ENCODE measurements at places on chromosomes 4 and X.

DNA sequence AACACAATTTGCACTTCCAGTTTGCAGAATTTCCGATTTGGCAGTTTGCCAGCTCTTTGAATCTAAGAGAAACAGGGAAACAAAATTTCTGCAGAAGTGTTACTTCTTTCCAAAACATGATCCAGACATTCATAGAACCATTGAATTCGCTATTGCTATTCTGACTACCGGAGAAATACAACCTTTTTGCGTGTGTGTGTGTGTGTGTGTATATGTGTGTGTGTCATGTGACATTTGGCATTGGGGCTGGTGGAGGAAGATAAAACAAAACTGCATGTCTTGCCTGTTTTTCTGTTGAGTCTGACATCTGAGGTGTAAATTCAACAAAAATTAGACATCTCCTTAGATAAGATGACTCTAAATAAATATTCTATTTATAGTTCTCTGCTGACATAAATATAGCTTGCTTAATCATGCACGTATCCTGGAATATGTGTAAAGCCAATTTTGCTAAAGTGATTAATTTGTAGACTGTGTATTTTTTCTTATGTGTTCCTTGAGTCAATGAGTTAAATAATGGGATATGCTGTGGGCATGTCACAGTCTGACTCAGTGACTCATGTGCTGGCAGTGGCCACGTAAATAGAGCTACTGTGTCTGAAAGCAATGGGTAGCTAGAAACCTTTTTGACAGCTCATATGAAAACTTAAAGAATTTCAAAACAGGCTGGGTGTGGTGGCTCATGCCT lies 98.9 kb downstream of the HPGD start:
- H3K4me1 ChIP-seq: peaks cover 12% of the 10 kb centered on the region
- no peaks in the 10 kb centered on the region for H3K36me3 ChIP-seq
- H3K4me3 ChIP-seq: no peak overlapping the region
- no peaks in the 10 kb centered on the region for H3K27me3 ChIP-seq
- H3K27ac ChIP-seq: no peak overlapping the region
- no peak for DNase-seq

DNA sequence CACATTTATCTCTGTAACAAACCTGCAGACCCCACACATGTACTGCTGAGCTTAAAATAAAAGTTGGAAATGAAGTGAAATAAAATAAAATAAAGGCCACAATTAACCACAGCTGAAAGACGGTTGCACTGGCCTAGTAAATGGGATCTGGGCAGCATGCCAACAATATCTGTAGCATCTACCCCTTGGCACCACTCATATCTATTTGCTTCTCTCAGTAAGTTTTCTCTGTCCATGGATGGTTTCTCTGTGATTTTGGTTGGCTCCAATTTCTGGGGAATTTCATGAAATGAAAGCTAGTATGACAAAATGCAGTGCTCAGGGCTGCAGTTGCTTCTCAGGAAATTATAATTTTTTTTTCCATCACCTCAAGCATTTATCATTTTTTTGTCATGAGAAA lies 172.0 kb upstream of the IL15 start:
- DNase-seq: no peak
- H3K4me3 ChIP-seq: no peak overlapping the region
- H3K27me3 ChIP-seq: no peaks in the 10 kb centered on the region
- H3K36me3 ChIP-seq: no peaks in the 10 kb centered on the region

DNA sequence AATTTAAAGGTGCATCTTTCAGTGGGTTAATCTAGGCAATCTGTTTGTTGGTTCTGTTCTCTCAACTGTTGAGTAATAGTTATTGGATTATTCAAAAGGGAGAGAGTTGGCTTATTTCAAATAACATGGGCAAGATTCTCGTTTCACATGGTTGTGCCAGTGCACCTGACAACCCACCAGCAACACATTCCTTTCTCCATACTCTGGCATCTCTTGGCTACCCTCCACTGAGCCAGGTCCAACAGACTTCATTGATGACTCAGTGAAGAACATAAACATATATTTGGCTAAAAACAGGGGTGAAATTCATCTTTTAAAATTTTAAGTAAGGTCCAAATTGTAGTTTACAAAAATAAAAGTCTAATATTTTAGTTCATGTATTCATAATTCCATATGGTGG lies 967.2 kb downstream of the RPA4 start:
- no peaks in the 10 kb centered on the region for H3K27me3 ChIP-seq
- H3K4me1 ChIP-seq: no peaks in the 10 kb centered on the region
- H3K36me3 ChIP-seq: no peaks in the 10 kb centered on the region

GRCh38 chrX:95441836-95442235 lies 1242.8 kb upstream of the DIAPH2 start:
- H3K4me1 ChIP-seq: no peaks in the 10 kb centered on the region
- no peak for DNase-seq
- H3K27me3 ChIP-seq: no peaks in the 10 kb centered on the region
- H3K27ac ChIP-seq: no peak overlapping the region

DNA sequence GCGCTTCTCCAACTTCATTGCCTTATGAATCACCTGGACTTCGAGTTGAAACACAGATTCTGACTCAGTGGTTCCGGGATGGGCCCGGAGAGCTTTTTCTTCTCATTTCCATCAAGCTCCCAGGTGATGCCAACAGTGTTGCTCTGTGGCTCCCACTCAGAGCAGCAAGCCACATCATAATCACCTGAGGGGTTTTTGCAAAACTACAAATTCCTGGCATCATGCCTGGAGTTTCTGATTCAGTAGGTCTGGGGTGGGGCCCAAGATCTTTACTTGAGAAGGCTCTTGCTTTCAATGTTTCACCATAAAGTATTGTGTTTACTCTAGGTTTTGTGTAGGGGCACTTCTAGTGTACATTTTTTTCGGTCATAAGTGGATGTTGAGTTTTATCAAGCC lies 7.0 kb downstream of the MTM1 start:
- H3K27me3 ChIP-seq: no peaks in the 10 kb centered on the region
- no peak for DNase-seq
- H3K4me3 ChIP-seq: no peak overlapping the region
- H3K36me3 ChIP-seq: no peaks in the 10 kb centered on the region

GRCh38 chr4:44553180-44553579 lies 98.2 kb downstream of the YIPF7 start:
- H3K4me1 ChIP-seq: no peaks in the 10 kb centered on the region
- H3K36me3 ChIP-seq: no peaks in the 10 kb centered on the region
- no peak overlapping the region for H3K4me3 ChIP-seq

DNA sequence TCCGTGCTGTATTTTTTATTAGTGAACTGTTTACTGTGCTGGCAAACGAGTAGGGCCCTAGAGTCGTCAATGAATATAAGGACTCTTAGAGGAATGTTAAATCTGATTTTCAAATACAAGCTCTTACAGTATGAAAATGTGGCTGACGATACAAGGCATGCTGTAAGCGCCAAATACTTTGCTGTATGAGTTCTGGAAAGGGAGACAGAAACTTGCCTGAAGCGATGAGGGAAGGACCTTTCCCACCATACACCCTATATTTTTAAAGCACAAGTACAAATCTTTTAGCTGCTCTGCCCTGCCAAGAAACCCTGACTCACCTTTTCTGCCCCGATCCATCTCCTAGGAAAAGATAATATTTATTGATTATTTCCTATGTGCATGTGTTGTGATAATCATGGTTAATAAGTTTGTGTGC lies 15.7 kb upstream of the RUFY3 start:
- H3K27me3 ChIP-seq: no peaks in the 10 kb centered on the region
- DNase-seq: no peak
- peaks cover 32% of the 10 kb centered on the region for H3K4me1 ChIP-seq

All from left ventricle myocardium inferior (tissue), 1 donor.